Epithelial cell of proximal tubule (primary cell): ENCODE measurements at places on chromosomes 3 and 15. TPM values are rescaled to one million over a fixed set of nuclear protein-coding genes. Genes with fewer than 3 reads are reported as not detected.

DNA sequence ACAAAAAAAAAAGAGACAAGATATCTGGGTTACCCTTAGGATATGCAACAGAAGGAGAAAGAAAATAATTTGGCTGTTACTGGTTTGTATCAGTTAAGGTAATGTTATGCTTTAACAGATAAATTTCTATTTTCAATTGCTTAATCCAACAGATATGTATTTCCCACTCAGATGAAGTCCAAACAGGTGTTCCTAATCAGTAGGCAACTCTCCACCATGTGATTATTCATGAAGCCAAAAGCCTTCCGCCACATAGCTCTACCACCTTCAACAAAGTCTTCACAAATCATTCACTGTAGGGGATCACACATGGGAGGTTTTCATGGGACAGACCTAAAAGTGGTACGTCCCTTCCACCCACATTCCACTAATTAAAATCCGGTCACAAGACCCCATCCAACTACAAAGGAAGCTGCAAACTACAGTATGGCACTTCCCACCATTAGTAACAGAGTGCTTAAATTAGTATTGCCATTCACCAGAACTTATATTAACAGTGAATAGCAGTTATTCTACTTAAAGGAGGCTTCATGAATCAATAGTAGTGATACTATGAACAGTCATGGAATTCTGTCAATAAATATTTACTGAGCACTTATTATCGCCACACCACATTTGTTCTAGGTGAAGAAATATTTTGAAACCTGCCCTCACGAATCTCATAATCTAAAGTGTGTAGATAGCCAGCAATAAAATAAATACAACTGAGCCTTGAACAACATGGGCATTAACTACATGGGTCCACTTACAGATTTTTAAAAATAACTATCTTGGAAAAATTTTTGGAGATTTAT is 66.5 kb downstream of the SFMBT1 start:
- no peak for DNase-seq

ADAMTSL3 gene
- 0.58 and 0.65 TPM in 2 replicates for total RNA-seq

DNA sequence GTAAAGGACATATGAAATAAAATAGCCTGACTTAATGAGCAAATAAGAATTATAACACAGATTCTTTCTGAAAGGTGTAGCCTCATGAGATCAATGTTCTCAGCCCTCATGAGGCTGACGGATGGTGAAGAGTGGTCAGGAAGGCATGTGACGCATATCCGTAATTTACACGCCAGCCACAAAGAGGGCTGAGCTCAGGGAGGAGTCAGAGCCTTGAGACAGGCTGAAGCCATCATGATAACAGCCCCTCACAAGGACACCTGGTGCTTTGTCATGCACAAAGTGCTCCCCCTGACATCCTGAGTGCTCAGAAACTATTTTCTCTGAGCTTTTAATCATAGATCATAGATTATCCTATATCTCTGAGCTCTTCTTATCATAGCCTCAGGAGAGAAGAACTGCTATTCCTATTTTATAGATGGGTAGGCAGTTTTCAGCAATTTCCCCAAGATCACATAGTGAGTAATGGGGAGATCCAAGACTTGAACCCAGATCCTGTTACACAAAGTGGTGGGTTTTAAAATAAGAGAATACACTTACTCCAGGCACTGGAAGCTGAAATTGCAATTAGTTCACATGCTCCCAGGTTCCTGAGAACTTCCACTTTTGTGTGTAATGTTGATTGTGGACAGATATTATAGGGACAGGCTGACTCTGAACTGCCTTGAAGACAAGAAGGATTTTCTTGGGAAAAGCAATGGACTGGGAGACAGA is 267.1 kb downstream of the RPLP1 start:
- no peak for DNase-seq

DNA sequence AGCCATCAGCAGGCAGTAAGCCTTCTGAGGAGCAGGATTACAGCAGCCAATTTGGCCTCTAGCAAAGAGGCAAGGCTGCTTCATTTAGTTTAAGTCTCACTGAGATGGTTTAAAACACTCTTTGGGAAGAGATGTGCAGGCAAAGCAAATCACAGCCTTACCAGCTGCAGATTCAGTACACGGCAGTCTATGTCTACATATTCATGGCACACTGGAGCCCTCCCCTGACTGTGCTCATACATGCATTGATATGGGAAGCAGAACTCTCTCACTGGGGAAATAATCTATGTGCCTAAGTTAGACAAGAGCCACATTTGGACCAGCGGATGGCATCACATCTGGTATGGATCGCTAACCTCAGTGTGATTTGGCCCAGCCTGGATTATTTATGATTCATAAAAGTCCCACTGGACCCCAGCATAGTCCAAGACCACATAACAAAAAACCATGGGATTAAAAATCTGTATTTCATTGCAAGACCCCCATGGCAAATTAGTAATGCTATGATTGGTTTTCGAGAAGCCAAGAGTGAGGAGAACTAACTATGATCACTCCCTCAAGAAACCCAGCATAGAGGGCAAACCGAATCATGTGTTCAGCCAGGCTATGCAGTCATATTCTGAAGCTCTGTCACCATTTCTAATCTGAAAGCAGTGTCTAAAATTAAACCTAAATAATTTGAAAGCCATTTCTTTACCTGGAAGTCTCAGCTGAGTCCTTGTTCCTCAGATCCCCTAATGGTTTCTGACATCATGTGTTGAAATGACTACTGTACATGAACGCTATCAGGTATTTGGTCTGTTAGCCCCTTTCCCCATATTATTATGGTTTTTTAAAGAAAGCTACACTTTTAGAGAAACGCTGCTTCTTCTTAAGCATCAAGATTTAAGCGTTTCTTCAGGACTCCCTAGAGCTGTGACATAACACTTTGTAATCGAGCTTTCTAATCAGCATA is 1.2 kb downstream of the PRICKLE2 start:
- no peak for DNase-seq

DNA sequence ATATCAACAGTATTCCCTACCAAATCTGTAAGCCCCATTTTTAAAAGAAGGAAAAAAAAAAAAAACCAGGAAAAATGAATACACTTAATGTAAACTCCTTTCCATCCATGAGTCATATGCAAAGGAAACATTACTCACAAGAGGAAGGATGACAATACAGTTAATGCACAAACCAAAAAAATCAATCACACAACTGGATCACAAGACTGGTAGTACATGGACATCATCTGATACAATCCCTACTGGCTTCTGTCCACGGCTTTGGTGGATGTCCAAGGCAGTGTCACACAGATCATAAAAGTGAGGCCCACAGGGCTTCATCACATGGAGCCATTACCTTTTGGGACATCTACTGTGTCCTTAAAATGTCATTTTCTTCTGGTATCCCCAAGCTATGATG is 44.0 kb downstream of the SUCLG2 start:
- no peak for DNase-seq

GRCh38 chr3:119098619-119099222 is 47.2 kb upstream of the TEX55 start:
- DNase-seq = no peak

- DNase-seq = no peak
Observed at GRCh38 chr15:39102431-39102830, 478.4 kb upstream of the THBS1 start.

DNA sequence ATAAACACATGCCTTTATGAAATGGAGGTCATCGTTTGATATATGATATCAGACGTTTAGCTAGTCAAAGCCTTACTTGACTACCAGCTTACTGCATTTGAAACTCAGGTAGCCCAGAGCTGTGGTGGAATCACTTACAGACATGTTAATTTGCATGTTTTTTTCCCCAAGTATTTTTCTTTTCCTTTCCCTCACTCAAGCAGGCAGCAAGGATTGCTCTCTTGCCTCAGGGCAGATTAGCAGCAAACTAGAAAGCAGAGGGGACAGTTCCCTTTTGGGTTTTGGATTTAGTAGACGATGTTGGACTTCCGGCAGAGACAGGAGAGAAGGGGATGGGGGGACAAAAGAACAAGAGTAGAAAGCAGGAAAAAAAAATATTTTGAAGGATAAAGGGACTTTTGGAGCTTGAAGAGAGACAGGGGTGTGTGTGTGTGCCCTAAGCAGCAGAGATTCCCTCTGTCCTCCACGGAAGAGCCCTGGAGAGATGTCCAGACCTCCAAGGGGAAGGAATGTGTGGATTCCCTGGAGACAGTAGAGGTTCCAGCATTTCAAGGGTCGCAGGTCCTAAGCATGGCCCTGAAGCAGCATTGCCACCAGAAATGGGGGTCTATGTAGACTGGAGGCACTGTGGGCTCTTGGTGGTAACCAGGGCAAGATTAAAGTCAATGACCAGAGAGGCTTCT is 86.8 kb upstream of the CADPS start:
- DNase-seq = no peak

SNTN gene
- not detected in 2 replicates for total RNA-seq
